ENCODE measurements at places on chromosomes 11 and 22.

DNA sequence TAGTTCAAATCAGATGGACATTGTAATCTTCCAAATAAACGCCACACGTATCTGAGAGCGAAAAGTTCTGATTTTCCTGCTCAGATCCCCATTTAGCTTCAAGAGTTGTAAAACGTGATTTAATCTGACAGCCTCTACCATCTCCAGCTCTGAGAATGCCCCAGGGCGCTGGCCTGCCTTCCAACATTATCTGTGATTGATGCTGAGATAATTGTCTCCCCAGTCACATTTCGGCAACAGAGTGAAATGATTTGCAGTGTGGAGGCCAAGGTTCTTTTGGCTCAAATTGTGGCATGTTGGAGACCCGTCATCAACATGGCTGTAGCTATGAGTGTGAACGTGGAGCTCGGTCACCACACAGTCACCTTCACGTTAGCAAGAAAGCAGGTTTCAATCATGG is 283.4 kb downstream of the BRD1 start:
- DNase-seq, result no peak

- no peak for DNase-seq
These were observed 702.9 kb downstream of the DLG2 start for GRCh38 chr11:84924154-84924692.

- no peak for DNase-seq
These were observed 1.9 kb downstream of the OR52M1 start for GRCh38 chr11:4546878-4547277.

DNA sequence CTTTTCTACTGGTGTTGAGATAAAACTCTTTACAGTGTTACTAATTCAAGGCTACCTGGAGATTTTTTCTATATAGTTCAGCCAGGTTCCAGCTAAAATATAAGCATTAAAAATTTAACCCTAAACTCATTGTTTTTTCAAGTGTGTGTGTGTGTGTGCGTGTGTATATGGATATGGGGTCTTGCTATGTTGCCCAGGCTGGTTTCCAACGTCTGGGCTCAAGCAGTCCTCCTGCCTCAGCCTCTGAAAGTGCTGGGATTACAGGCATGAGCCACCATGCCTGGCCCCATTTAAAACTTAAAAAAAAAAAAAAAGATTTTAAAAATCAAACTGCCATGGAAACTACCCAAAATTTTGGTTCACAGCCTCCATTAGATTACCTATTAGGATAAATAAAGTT is 4.5 kb upstream of the PES1 start:
- no peak for DNase-seq

- no peak for DNase-seq
These were observed 2.8 kb downstream of the CFL1 start for GRCh38 chr11:65854852-65855837.

DNA sequence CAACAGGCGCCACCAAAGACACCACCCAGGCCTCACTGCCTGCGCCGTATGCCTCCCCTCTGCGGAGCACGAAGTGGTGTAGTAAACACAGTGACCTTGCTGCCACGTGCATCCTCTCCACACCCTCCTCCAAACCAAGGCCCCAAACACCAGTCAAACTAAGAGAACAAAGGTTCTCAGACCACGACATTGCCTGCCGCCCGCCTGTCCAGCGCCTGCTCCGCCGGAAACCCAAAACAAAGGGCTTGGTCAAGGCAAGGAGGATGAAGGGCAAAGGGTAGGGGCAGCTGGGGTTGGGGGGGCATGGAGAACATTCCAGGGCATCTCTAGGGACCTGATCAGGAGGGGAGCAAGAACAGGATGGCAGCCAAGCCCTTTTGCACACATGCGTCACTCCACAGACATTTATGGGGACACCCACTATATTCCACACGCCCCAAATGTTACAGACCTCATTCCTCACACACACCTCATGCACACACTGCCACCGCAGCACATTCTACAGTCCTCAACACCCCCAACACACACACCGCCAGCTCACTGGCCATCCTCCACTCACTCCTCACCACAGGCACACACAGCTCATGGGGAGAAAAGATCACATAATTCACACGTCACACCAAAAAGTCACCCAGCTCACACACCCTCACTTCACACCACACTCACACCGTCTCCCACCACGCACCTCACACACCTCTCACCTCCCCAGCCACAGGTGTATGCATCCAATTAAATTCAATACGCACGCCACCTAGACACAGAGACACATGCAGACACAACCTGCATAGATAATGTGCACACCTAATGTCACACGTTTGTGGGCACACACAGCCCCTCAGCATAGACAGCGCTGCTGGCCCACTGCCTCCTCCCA is 34.5 kb downstream of the PDE2A start:
- no peak for DNase-seq

DNA sequence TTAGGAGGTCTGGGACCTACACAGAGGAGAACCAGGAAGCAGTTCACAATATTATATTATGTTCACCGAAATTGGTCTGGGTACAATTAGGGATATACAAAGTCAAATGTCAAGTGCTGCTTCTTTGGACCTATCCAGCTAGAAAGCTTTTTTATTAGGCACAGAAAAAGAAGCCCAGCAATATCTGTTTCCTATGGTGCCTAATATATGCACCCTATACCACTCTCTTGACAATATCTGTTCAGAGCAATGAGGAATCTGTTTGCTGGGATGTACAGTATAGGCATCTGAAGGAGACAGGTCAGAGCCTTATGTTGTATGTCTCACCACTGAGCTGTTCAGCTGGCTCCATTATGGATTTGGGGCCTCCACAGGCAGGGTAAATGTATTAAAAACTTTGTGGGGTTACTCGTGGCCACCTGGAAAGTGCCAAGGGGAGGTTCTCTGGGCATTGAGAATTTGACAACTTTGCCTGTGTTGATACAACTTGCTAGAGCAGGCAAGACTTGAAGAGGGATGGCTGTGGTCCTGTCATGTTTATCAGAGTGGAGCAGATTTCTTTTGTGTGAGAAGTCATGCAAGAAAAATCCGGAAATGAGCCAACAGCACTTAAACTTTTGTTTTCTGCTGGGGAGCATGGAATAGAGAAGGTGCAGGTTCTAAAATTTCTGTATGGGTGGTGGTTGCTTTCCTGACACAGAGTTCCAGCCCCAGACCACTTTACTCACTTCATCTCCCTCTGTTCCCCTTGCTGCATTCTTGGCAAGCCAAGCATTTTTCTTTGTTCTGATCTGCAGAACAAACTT is 10.1 kb downstream of the STIM1 start:
- DNase-seq, result no peak

GRCh38 chr22:32803738-32804435 is 2.4 kb downstream of the TIMP3 start:
- DNase-seq, result no peak

GRCh38 chr11:78684377-78684776 is 109.7 kb upstream of the NARS2 start:
- no peak for DNase-seq

DNA sequence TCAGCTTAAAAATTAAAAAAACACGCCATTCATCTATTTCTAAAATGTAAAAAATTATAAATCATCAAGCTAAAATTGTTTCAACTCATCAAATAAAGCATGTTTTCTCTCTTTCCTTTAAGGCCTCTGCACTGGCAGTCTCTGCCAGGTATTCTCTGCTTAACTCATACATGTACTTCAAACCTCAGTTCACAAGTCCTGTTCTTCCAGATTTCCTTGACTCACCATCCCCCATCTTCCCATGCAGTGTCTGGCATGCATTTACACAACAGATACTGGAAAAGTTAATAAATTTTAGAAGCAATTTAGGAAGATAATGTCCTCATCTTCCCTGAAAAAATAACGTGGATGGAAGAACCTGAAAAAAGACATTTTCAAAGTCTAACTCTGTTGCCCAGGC is 32.5 kb downstream of the CSTF3 start:
- DNase-seq, result no peak

GRCh38 chr11:110730773-110731172 is 18.5 kb upstream of the ARHGAP20 start:
- no peak for DNase-seq

DNA sequence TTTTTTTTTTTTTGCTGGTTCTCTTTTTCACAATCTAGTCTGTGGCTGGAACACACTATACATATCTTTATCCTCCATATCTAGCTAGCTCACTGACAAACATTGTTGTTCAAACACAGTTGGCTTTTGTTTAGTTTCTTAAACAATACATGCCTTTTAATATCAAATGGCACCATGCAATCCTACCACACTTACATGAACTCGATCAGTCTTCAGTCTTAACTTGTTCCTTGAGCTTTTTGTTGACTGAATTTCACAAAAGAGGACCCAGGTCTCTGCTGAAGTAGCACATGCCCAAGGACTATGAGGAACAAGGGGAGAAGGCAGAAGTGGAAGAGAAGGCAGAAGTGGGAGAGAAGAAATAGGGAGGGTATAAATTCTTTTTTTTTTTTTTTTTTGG is 25.5 kb downstream of the TMEM123 start:
- DNase-seq, result no peak

GRCh38 chr22:22452211-22452610 is 56.3 kb downstream of the ZNF280B start:
- no peak for DNase-seq
